ENCODE measurements at places on chromosomes 11 and 22.

GRCh38 chr11:102603091-102603490 lies 22.0 kb downstream of the MMP20 start:
- DNase-seq = no peak

GRCh38 chr11:13009921-13010748 lies 1.0 kb downstream of the RASSF10 start:
- peak; percentile 48 for DNase-seq

DNA sequence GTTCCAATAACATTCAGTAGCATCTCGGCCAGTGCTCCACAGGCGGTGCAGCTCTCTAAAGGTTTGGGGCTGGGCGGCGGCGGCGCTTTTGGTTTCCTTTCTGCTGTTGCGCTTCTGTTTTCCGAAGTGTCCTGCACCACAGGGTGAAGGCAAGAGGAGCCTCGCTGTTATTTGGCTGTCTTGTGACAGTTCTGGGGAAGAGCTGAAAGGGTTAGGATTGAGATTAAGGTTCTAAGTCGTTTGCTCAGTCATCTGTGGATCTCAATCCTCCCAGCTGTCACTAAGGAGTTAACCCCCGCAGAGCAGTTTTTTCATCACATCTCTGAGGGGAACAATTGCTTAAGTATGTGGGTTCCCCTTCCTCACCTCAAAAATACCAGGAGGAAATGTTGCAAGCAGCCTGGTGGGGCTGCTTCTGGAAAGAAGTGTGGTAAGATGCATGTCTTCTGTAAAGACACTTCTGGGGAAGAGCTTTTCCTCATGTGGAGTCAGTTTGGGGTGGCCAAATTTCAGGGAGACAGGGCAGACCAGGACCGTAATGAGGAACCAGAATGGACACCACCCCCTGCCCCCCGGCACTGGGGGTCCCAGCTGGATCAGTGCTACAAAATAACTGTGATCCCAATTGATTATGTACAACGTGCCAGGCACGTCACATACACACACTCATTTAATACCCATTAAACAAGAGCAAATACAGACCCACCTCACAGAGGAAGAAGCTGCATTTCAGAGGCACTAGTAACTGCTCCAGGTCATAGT lies 14.2 kb downstream of the TMEM121B start:
- DNase-seq = no peak

- DNase-seq = no peak
Observed at GRCh38 chr22:49936973-49937757, 18.7 kb downstream of the CRELD2 start.

DNA sequence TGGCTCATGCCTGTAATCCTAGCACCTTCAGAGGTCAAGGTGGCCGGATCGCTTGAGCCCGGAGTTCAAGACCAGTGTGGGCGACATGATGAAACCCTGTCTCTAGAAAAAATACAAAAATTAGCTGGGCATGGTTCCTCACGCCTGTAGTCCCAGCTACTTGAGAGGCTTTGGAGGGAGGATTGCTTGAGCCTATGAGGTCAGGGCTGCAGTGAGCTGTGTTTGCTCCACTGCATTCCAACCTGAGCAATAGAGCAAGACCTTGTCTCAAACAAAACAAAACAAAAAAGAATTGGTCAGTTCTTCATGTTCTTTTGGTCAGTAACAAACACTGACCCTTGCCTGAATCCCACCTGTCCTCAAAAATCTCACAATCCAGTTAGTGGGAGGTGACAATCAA lies 36.7 kb upstream of the VSTM5 start:
- no peak for DNase-seq

DNA sequence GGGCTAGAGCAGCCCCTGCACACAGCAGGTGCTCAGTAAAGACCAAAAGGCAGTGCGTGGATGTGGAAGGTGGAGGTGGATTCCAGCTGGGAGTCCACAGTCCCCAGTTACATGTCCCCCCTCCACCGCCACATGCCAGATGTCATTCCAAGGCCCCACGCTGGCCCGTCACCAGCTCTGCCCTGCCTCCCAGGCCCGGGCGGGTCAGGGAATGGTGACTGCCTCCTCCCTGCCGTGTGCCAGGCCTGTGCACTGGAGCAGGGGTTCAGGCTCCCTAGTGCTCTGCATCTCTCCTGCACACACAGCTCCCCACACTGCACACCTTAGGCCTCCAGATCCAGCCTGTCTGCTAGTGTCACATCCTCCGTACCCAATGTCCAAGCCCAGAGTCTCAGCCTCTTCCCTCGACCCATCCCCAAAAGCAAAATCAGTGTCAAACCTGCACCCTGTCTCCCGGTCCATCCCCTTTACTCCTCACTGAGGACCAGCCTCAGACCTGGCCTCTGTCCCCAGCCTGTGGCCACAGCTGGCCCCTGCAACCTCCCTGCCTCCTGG lies 40.2 kb upstream of the PRODH start:
- DNase-seq = no peak

- no peak for DNase-seq
Observed at GRCh38 chr11:8363921-8364320, 100.2 kb upstream of the LMO1 start.
